GM23248 (cell line): ENCODE measurements at places on chromosomes 12 and 14.

GRCh38 chr12:57127726-57128518 lies at the start of gene LRP1:
LRP1 (plus strand) TSS chr12:57128483; CDS start chr12:57128965, 482 bp downstream.
- H3K36me3 ChIP-seq = no peaks in the 10 kb centered on the region
- H3K4me1 ChIP-seq = peaks cover 31% of the 10 kb centered on the region
- DNase-seq = peak; percentile 91
- H3K4me3 ChIP-seq = peak within 1 kb of the TSS; percentile 90
- H3K27me3 ChIP-seq = no peaks in the 10 kb centered on the region

DNA sequence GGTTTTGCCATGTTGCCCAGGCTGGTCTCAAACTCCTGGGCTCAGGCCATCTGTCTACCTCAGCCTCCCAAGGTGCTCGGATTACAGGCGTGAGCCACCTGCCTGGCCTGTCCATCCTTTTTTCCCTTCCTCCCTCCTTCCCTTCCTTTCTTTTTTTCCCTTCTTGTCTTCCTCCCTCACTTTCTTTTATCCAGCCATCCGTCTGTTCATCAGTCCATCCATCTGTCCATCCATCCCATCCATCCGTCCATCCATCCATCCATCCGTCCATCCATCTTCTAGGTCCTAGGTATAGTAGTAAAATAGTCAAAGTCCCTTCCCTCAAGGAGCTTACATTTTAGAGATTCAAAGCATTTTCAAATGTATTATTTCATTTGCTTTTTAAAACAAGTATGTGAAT lies 56.8 kb downstream of the CRADD start:
- no peak overlapping the region for H3K4me3 ChIP-seq
- peaks cover 10% of the 10 kb centered on the region for H3K4me1 ChIP-seq
- no peaks in the 10 kb centered on the region for H3K27me3 ChIP-seq
- no peak overlapping the region for H3K27ac ChIP-seq
- no peaks in the 10 kb centered on the region for H3K36me3 ChIP-seq

DNA sequence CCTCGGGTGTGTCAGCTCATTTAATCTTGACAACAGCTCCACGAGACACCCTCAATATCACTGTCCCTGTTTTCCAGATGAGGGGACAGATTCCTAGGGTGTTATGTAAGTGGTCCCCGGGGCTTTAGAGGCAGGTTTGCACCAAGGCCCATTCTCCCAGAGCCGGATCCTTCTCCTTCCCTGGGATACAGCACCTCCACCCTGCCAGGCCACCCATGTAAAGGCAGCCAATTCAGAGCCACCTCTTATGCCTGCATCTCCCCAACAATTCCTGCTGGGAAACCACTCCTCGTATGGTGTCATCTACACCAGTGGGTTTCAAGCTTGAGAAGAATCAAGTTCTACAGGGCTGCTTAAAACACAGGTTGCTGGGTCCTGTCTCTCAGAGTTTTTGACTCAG lies 4.1 kb upstream of the CYP46A1 start:
- H3K4me1 ChIP-seq = peaks cover 3% of the 10 kb centered on the region; the same call in 1 of the 2 replicates
- DNase-seq = no peak
- no peak overlapping the region for H3K27ac ChIP-seq
- H3K4me3 ChIP-seq = no peak overlapping the region
- H3K27me3 ChIP-seq = no peaks in the 10 kb centered on the region

DNA sequence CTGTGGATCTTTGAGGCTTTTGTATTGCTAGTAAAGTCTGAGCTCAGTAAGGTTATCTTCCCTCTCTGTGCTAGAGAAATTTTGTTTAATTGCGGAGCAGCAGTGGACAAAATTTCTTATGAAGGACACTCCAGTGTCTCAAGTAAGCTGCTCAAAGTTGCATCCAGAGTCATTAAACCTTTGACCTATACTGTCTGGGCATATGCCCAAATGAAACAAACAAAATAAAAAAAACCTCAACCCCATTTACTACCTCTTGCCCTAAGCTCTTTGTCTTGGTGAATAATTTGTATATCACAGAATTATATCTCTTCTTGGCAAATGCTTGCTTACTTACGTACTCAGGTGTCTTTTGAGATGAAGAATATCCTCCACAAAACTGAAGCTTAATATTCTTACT lies 465.2 kb downstream of the SOX5 start:
- H3K27ac ChIP-seq = no peak overlapping the region
- H3K4me1 ChIP-seq = no peaks in the 10 kb centered on the region
- no peaks in the 10 kb centered on the region for H3K27me3 ChIP-seq
- no peak overlapping the region for H3K4me3 ChIP-seq

GRCh38 chr12:102957339-102958050 lies at the start of gene ASCL1:
ASCL1 (plus strand) TSS chr12:102957674; CDS start chr12:102958245, 571 bp downstream.
- no peaks in the 10 kb centered on the region for H3K36me3 ChIP-seq
- H3K27ac ChIP-seq = no peak within 1 kb of the TSS
- peak; percentile 58 for DNase-seq
- H3K4me1 ChIP-seq = no peaks in the 10 kb centered on the region

- no peaks in the 10 kb centered on the region for H3K27me3 ChIP-seq
- no peaks in the 10 kb centered on the region; the same call in 1 of the 2 replicates for H3K36me3 ChIP-seq
- no peaks in the 10 kb centered on the region; the same call in 1 of the 2 replicates for H3K4me1 ChIP-seq
- no peak overlapping the region for H3K27ac ChIP-seq
- no peak overlapping the region for H3K4me3 ChIP-seq
Observed at GRCh38 chr14:92173668-92174067, 51.9 kb downstream of the CPSF2 start.
